ENCODE measurements at places on chromosomes 7 and 10.

DNA sequence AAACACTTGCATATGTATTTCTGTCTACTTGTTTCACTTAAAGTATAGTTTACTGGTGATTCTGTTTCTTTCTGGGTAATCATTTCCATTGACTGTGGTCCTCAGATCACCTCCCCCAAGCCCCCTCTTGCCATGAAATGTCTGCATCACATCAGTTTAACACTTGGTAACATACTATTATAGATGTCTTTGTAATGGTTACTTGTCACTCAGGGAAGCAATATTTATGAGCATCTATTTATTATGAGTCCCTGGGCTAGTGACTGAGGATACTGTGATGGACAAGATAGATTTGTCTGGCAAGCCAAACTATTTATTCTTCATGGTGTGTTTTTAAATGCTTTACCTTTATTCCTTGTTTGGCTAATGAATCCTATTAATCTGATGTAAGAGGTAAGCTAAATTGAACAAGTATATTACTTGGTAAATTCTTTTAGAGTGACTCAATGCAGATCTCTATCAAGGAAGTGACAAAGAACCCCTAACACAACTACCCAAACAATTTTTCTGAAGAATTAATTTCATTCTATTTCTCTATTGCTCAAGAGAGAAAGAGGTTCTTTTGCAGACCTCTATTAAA, 270.9 kb downstream of the RELN start:
- no peak for DNase-seq

DNA sequence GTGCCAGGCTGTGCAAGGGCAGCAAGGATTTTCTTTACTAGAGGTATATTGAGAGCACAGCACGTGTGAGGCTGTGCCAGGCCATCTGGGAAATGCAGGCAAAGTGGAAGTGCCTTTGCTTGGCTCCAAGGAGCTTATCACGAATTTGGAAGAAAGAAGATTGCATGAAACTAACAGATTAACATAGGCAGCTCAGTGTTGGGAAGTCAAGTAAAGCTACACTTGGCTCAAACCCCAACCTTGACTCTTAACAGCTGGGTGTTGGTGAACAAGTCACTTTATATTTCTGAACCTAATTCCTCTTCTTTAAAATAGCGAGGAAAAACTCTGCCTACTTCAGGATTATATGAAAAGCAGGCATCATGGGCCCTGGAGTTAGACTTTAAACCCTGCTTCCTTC, 105.2 kb downstream of the PLCE1 start:
- no peak for DNase-seq

DNA sequence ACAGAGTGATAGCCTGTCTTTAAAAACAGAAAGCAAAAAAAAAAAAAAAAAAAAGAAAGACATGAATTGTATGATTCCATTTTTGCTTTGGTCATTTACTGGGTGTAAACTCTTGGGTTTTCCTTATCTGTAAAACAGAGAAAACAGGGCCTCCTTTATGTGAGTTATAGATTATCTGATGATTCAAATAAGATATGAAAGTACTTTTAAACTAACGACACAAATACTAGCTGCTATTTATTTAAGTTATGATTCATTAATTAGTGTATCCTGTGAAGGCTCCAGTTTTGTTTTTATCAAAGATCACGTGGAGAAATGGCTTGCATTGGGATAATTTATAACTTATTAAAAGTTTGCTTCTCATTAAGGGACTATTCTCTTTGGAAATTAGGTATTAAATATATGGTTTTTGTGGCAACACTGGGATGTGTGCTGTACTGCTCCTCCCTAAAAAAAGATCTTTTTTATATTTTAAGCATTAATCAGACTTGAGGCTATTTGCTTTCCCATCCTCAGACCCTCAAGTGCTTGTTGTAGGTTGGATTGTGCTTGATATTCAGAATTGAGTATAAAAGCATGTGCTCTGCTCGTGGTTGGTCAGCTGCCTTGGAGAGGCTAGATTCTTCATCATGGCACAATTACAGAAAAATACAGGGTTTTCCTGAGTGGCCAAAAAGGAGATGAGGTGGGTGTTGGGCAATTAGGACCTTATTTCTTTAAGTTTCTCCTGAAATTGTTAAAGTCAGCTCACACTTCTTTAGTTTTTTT, 39.9 kb downstream of the NRG3 start:
- no peak for DNase-seq

DNA sequence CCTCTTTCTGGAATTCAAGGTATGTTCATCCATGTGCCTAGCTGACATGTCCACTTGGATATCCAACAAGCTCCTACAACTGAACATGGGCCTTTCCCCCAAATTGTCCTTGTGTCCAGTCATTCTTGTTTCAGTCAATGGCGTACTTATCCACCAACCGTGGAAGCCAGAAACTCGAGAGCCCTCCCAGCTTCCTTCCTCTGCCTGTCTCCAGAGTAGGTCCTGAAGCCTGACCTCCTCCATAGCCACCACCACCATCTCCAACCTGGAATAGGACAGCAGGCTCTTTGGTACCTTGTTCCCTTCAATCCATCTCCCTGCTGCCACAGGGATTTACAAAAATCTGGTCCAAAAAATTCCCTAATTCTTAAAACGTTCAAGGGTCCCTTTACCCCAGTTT, 305.1 kb downstream of the RPS24 start:
- no peak for DNase-seq

- no peak for DNase-seq
These were observed 442.5 kb downstream of the KCNMA1 start for GRCh38 chr10:77195101-77195500.

GRCh38 chr7:50307368-50308032, 3.0 kb downstream of the IKZF1 start:
- peak; percentile 35 for DNase-seq

DNA sequence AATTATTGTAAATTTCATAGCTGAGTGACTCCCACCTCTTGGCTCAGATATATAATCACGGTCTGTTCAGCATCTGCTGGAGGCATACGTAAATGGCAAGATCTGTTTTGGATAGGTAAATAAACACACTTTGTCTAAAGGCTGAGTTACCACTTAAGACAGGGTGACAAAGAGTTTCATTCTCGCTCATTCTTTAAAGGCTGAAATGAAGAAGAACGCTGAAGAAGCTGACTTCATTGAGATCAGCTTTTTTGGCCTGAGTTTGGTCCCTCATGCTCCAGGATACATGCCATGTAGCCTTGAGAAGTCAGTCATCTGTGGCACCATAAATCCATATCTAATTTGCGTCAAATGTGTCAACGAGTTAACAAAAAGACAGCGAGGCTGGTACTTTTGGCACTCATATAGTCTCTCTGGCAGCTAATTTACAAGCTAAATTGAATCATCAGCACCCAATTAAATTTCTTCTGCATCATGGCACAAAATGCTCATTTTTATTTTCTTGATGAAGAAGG, 309.9 kb downstream of the GPAM start:
- DNase-seq = no peak

DNA sequence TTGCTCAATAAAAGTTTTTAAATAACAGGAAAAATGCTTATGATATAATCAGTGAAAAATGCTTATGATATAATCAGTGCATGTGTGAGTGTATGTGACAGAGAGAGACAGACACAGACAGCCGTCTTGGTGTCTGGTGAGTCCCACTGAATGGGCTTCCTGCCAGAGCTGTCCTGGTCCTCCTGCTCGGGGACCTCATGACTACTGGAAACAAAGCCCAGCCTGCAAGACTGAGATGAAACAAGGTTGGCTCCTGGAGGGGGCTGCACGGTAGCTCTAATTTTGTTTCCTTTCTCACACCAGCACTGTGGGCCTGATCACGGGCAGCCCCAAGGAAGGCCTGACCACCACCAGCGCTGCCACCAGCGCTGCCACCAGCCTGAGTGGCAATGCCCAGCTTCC, 57.3 kb downstream of the NRP1 start:
- no peak for DNase-seq

DNA sequence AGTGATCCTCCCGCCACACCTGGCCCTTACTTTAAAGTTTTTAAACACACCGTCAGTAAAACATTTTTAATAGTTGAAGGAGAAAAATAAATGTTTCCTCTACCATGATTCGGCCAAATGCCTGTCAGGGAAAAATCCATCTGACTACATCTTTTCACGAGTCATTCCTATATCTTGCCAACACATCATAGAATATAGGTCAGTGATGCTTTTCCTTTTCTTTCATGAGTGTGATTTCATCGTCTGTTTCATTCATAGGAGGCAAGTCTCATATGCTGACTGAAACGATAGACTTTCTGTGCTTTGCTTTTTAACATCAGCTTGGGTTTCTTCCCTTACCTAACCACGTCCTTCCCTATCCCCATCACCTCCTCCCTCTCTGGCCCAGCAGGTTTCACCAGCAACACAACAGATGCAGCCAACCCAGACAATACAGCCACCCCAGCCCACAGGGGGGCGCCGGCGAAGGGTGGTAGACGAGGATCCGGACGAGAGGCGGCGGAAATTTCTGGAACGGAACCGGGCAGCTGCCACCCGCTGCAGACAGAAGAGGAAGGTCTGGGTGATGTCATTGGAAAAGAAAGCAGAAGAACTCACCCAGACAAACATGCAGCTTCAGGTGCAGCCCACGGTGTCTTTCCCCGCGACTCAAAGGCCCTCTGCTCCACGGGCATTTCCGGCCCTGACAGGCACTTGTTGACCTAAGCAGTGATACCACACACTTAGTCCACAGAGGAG, 149.2 kb downstream of the TRIL start:
- peak; percentile 26 for DNase-seq

DNA sequence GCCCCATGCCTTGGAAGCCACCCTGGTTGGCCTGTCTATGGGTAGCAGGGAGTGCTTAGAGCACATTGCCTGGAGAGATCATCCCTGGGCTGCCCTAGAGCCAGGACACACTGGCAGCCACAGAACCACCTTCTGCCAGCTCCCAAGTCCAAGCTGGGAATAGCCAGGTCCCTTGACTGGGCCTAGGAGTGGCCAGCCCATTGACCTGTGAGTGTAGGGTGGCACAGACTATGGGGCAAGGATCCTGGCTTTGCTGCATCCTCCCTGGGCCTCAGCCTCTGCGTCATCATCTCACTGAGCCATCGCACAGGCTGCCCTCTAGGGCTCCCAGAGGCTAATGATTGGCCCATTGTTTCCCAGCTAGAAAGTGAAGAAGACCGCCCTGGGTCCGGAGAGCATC, 7.0 kb downstream of the AQP1 start:
- no peak for DNase-seq

DNA sequence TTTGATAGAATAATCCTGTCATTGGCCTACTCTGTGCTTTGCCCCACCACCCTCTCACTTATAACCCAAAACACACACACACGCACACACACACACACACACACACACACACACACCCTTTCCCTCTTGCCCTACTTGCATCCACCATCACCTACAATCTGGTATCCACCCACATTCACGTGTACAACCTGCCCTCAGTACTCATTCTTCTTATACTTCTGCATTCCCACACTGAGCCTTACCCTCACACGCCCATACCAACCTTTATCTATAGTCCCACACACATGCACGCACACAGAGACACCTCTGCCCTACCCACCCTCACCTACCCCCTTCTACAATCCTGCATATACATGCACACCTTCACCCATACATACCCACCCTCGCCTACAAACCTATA, 10.8 kb upstream of the SRI start:
- DNase-seq = no peak

DNA sequence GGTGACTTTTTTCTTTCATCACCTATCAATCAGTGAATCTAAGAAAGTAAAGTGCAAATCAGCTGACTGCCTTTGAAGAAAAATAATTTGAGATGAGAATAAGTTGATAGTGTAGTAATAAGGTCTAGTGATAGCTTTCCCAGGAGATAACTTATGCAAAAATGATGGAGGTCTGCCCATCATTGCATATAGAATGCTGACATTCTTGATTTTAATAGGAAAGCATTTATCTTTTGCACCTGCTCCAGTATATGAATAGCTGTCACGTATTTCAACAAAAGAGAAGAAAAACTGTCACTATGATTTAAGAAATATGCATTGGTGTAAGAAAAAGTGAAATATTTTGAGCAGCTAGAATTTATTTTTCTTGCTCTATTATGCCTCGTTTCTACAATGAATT, 46.8 kb downstream of the PTTG1IP2 start:
- no peak for DNase-seq

- DNase-seq = peak; percentile 79
These were observed 122.9 kb downstream of the RALA start for GRCh38 chr7:39746103-39746819.

DNA sequence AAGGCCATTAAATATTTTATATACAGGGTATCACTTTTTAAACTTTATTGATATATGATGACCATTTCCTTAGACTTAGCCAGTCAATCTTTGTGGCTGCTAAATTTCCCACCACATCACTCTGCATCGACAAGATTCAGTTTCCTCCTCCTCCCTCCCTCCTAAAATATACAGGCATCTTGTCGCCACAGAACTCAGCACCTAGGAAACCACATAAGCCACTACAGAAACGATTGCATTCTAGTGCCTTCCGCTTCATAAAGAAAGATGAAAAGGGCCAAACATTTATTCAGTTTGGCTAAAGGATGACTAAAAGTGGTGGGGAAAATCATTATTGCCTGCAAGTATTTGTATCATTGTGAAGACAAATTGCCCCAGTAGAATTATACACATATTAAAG, 30.7 kb downstream of the ERCC6 start:
- peak; percentile 10 for DNase-seq

- no peak for DNase-seq
These were observed 48.6 kb downstream of the FBXW4 start for GRCh38 chr10:101646364-101646763.

- DNase-seq = no peak
These were observed 8.8 kb upstream of the ZNF503 start for GRCh38 chr10:75410132-75411005.

DNA sequence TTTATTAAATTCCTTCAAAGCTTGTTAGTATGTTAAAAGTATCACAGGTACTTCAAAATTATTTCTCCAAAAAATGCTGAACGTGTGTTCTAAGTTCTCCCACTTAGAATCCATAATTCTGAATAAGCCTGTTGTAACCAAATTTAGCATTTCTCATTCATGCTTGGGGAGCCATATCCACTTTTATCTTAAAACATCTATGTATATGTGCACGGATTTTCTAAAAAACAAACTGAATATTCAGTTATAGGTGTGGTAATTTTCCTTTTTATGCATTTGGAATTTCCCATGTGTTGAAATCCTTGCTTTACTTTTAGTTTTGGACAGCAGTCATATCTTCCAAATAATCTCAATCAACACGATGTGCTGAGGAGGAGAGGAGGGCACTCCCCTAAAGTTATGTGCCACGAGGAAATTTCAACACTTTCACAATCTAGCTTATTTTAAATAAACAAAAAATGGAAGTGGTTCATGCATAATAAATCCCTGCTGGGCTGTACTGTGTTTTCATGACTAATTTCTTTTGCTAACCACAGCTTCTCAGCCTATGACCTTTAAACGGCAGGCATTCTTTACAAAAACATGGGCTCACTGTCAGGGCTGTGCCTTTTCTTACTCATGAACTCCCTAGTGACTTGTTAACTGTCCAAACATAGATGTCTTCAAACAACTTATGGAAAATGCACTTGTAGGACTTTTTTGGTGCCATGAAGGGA, 380.3 kb upstream of the SEMA3C start:
- DNase-seq = peak; percentile 69

- DNase-seq = no peak
These were observed 27.3 kb downstream of the ADAP1 start for GRCh38 chr7:927031-927671.
